ENCODE measurements at places on chromosomes 16 and 17. TPM values are rescaled to one million over a fixed set of nuclear protein-coding genes. Genes with fewer than 3 reads are reported as not detected.
A peak's percentile ranks its signal among the peaks of the same experiment; 100 is the strongest.

RNF43 gene
- total RNA-seq = 0.57 TPM

SLC47A1 gene
- total RNA-seq = not detected

WDR90 gene
- total RNA-seq = 20.9 TPM

TMC5 gene
- total RNA-seq = not detected

UTP4 gene
- 24.3 TPM for total RNA-seq

YBX2 gene
- total RNA-seq = 0.15 TPM

CCDC78 gene
- total RNA-seq = 0.23 TPM

FN3K gene
- not detected for total RNA-seq

- no peak for DNase-seq
Observed at GRCh38 chr16:20871941-20872815, 28.0 kb downstream of the DCUN1D3 start.

GRCh38 chr17:69561462-69561861 is 147.0 kb downstream of the MAP2K6 start:
- no peak for DNase-seq

- DNase-seq = peak; percentile 85
Observed at GRCh38 chr16:87806641-87807546, 41.1 kb upstream of the KLHDC4 start.

DNA sequence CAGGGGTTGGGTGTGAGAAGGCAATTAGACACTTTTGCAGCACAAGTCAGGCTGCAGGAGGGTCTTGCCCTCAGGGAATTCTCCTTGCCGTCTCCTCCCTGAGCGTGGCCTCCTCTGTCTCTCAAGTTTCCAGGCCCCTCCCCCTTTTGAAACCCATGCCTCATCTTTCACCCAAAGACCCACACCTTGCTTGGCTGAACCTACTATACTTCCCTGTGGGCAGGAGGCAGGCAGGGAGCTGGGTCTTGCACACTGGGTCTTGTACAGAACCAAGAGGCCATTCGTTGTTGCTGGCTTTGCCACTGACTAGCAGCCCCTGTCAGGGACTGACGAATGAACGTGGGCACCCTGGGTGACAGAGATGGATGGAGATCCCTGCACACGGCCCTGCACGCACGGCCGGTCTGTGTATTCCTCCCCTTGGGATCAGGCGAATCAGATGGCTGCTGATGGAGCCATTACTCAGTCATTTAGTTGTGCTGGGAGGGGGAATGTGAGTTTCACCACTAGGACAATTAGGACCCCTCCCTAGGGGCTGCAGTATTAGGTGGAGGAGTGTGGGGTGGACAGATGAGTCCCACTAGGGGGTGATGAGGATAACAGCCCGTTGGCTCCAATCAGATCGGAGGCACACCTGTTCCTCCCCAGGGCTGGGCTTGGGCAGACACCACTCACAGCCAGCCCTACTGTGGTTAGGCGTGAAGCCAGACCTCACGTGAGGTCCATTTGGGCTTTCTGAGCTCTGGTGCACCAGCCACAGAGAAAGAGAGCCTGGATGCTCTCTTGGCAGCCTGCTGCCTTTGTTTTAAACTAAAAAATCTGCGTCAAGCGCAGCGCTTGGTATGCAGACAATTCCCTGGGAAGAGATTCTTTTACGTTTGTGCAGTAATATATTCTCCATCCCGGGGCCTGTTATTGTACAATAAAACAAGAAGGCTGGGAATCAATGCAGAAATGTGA is 167.7 kb upstream of the WSCD1 start:
- DNase-seq = no peak

- DNase-seq = no peak
Observed at GRCh38 chr17:59678918-59679317, 28.3 kb downstream of the PTRH2 start.

- DNase-seq = no peak
Observed at GRCh38 chr16:81629896-81630634, 149.0 kb upstream of the PLCG2 start.

DNA sequence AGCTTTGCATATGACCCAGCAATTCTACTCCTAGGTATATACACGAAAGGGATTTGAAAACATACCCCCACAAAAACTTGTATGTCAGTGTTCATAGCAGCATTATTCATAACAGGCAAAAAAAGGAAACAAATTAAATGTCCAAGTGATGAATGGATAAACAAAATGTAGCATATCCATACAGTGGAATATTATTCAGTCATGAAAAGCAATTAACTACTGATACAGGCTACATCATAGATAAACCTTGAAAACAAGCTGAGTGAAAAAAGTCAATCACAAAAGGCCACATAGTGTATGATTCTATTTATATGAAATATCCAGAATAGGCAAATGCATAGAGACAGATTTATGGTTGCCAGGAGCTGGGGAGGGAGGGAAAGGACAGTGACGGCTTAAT is 676 bp downstream of the EME1 start:
- no peak for DNase-seq

- DNase-seq = peak; percentile 58
Observed at GRCh38 chr17:9959377-9959981, 54.4 kb upstream of the RCVRN start.

DNA sequence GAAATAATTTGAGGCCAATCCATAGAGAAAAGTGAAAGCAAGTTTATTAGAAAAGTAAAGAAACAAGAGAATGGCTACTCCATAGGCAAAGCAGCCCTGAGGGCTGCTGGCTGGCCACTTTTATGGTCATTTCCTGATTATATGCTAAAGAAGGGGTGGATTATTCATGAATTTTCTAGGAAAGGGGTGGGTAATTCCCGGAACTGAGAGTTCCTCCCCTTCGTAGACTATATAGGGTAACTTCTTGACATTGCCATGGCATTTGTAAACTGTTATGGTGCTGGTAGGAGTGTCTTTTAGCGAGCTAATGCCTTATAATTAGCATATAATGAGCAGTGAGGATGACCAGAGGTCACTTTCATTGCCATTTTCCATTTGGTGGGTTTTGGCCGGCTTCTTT is 4.4 kb downstream of the DHRS7B start:
- no peak for DNase-seq

GRCh38 chr16:56950881-56951771 is 10.6 kb upstream of the CETP start:
- DNase-seq = peak; percentile 50

GRCh38 chr16:20042848-20043247 is 30.8 kb downstream of the GPR139 start:
- peak; percentile 71 for DNase-seq

DNA sequence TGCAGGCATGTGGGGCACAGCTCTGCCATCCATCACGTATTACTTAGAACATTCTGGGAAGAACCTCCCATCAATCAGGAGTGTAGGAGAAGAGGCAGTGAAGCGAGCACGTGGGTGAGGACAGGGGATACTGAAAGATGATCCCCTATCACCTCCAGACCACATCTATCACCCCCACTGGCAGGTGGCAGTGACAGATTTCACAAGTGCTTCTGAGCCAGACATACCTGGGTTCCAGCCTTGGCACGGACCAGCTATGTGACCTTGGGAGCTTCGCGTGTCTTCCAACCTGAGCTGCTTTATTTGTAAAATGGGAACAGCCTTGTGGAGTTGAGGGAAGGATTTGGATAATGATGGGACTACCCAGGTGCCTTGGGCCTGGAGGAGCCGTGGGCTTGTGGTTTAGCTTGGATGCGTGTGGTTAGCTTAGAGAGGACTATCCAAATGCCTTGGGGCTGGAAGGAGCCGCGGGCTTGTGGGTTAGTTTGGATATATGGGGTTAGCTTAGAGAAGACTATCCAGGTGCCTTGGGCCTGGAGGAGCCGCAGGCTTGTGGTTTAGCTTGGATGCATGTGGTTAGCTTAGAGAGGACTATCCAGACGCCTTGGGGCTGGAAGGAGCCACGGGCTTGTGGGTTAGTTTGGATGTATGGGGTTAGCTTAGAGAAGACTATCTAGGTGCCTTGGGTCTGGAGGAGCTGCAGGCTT is 206.4 kb downstream of the ENGASE start:
- DNase-seq = no peak

DNA sequence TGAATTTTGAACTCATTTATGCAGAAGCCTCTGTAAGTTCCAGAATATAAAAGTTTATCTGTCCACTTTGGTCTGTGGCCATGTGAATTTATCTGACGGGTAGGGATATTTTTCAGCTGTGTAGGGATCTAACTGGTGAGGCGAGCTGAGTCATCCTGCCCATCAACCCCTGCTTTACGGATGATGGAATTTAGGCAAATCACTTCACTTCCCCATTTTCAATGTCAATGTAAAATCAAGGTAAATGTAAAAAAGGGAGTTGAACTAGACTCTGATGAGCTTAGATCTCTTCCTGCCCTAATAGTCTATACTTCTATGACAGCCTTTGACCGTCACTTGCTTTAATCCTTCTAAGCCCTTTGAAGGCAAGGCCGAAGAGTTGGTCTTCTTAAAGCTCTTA is 2.6 kb downstream of the SLC16A6 start:
- DNase-seq = peak; percentile 23

GRCh38 chr17:51006601-51007000 is 114.1 kb downstream of the SPAG9 start:
- no peak for DNase-seq

DNA sequence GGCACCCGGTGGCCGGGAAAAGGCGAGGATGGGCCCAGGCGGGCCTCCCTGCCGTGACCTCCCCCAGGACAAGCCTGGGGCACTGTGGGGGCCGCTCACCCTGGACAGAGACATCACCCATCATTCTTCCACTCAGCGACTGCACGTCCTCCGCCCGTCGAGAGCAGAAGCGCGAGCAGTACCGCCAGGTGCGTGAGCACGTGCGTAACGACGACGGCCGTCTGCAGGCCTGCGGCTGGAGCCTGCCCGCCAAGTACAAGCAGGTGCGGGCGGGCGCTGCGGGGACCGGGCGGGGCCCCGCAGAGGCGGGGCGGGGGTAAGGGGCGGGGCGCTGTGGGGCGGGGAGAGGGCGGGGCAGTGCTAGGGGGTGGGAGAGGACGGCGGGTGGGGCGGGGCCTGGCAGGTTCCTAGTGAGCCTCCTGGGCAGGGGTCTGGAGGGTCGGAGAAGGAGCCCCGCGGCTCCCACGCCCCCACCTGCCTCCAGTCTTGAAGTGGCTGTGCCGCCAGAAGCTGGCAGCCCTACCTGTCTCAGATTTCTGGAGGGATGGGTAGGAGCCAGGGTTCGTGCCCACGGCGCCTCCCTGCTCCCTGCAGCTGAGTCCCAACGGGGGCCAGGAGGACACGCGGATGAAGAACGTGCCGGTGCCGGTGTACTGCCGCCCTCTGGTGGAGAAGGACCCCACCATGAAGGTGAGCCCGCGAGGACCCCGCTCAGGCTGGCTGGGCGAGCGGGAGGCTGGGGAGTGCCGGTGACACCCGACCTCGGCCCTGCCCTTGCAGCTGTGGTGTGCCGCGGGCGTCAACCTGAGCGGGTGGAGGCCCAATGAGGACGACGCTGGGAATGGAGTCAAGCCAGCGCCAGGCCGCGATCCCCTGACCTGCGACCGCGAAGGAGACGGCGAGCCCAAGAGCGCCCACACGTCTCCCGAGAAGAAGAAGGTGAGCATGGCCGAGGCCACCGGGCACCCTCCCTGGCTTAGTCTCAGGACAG is 7.5 kb downstream of the NME3 start:
- no peak for DNase-seq

DNA sequence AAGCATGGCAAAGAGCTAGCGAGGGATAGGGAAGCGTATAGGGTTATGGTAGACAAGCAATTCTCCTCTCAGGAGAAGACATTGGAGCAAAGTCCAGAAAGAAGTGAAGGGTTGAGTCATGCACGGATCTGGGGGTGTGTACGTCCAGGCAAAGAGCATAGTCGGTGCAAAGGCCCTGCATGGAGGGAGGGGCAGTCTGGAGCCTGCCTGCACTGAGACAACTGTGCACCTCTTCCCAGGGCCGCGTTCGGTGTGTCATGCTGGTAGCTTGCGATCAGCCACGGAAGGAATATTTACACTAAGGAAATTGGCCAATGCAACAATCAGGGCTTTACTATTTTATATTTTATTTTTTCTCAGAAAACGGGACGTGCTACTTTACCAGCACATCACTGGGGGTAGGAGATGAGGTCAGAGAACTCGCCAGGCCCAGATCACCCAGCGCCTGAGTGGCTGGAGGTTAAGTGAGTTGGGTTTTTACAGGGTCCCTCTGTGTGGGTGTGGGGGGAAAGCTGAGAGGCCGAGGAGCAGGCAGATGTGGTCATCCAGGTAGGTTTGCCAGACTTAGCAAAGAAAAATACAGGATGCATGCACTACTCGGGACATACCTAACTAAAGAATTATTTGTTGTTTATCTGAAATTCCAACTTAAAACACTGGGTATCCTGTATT is 6.7 kb upstream of the B9D1 start:
- DNase-seq = no peak

DNA sequence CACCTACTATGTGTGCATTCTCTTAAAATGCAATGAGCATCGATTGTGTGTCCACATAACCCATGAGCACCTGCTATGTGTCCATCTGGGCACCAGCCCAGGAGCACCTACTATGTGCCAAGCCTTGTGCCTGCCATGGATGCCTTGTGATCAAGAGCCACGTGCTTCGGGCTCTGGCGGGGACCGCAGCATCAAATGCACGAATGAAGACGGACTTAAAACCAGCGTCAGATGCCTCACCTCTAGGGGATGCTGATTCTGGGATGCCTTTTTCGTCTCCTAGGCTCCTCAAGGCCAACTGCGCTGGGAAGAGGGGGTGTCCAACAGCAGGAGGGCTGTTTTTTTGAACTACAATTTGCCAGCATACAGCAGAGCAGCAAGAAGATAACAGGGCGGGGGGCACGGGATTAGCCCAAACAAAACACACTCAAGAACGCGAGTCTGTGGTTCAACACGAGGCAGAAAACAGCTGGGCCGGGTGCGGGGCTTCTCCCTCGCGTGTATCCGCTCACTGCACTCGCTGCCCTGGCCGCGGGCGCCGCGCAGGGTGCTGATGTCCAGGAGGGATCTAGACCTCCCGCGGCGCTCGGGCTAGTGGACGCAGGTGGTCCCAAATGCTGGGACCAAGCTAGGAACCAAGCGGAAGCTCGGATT is 1.2 kb upstream of the GLIS2 start:
- DNase-seq = peak; percentile 61

- no peak for DNase-seq
Observed at GRCh38 chr16:26756633-26757032, 310.1 kb upstream of the C16orf82 start.

- DNase-seq = no peak
Observed at GRCh38 chr16:55510185-55510805, 1.4 kb downstream of the LPCAT2 start.

DNA sequence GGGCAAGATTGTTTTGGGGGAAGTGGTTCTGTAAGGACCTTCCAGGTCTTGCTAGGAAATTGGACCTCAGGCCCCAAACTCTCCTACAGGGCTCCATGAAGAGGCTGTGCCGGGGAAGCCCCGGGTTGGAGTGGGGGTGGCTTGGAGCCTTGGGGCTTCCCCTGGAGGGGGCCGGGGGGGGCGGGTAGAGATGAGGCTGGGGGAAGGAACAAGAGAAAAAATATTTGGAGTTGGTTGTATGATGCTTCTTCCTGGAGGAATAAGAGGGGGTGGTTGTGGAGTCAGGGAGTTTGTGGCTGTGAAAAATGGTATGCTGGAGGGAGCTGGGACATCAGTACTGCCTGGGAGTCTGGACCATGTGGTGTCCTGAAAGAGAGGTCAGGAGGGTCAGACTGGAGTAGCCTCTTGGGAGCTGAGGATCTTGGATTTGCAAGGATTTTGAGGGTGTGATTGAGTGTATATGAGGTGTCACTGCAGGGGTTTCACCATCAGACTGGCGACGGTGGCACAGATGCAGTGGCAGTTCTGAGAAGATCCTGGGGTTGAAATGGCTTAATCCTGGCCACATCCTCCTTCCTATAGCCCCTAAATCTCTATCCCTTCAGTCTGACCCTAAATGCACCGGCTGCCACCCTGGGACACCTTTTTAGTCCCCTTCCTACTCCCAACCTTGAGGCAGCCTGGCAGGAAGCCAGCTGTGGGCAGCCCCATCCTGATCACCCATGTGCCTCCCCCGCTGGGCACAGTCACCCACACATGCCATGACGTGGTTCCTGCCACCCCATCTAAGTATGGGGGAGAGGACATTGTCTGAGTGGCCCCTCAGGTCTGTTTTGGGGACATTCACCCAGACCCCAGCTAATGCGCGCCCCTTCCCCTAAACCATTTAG is 10.9 kb downstream of the RARA start:
- DNase-seq = peak; percentile 61

All from Daoy (cell line).